ENCODE measurements at places on chromosomes 16 and 17.

GRCh38 chr16:85127379-85127723 lies 15.1 kb upstream of the CIBAR2 start:
- no peak for DNase-seq

- DNase-seq: no peak
Measured at GRCh38 chr17:77210946-77211541, 70.3 kb downstream of the SEC14L1 start.

DNA sequence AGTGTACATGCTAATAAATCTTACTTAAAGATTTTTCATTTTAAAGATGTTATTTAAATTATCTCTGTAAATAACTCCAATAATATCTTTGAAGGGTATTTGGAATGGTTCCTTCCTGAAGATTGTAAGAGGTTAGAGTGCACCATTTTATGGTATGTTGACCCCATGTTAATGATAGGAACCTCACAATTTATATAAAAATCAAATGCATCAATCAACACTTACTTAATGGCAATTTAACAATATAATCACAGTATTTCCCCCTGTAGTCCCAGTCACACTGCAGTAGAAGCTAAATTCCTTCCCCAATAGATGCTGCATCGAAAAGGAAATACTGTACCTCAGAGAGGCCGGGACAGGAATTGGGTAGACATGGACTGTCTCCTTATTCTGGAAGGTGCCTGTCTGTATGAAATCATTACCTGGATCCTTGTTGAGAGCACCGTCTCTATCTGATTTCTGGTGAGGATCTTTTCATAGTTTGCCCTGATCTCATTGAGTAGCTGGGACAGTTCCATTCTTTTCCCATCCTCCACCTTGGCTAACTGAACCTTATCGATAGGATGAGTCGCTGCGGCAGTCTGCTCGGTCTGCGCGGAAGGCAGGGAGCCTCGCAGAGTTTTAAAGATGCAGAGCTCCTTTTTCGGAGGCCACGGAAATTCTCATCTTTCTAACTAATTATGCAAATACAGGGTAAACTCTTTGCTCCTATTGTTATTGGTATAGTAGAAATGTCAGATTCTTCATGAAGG lies at the start of gene KRT222:
TSS of gene KRT222 (minus strand) at position 596 of the 752 bp plus-strand sequence. CDS start at position 518, 78 bp downstream.
- DNase-seq: no peak

DNA sequence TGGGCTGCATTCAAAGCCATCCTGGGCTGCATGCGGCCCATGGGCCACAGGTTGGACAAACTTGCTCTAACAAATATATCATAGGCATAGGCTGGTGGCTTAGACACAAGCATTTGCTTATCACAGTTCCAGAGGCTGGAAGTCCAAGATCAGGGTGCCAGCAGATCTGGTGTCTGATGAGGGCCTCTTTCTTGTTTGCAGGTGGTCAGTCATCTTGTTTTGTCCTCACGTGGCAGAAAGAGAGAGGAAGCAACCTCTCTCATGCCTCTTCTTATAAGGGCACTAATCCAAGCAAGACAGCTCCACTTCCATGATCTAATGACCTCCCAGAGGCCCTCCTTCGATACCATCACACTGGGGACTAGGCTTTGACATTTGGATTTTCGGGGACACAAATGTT lies 238.7 kb upstream of the TNRC6C start:
- DNase-seq: no peak

DNA sequence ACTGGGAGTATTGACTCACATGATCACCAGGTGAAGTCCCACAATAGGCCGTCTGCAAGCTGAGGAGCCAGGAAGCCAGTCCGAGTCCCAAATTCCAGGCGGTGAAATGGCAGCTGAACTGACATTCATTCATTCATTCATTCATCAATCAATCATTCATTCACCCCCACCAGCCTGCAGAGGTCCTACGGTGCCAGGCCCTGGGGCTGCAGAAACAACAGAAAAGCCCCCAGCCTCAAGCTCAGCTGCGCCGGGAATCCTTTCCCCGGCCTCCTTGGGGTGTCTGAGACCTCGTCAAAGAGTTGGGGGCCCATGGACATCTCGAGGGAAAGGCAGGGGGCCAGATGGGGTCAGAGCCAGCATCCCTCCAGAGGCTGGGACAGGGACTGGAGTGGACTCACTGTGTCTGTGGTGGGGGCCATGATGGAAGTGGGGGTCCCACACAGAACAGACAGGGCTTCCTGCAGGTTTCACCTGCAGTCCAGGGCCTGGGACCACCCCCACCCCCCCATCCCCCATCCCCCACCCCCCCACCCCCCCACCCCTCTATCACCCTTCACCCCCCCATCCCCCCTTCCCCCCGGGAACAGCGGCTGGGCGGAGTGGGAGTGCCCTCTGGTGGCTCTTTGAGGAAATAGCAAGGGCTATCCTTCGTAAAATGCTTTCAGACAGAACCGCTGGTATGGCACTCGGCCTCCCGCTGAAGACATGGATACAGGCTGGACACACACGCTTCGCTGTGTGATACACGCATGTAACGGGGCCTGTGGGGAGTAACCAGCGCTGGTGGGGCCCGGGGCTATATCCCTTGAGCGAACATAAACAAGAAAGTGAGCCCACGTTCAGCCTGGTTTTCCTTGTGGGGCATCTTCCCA lies 8.5 kb upstream of the ZC3H18 start:
- DNase-seq: no peak

DNA sequence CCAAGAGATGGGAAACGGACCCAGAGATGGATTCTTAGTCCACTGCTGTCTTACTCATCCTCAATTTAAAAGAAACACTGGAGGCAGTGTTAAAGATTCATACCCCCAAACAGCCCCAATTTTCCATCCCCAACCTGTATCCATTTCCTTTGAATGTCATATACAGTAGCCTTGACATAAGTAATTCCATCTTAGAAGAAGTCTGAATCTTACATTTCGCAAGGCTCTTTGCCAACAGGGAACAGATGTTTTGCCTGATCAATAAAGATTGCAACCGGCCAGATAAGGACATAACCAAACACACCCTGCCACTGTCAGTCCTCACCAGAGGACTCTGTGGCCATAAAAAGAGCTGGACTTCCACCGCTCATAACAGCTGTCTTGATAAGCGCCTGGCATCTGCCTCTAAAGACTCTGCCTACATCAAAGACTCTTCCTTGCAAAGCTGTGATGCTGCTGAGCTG lies 59.0 kb upstream of the MED9 start:
- DNase-seq: no peak

DNA sequence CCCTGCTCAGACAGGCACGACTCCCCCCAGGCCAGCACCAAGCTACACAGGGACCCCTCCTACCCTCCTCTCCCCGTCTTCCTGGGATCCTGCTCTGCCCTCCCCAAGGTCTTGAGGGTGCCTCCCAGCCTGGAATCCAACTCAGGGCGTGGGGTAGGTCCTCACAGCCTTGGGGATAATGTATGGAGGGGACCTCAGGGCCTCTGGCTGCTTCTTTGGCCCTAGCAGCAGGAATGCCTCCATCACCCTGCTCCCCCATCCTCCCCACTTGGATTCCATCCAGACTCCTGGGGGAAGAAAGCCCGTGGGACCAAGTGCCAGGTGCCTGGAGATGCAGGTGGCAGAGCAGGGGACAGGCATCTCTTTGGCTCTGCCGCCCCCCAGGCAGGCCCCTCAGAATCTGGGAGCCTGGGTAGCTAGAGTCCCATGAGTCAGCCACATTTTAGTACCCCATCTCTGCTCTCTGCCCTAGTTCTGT lies 10.7 kb upstream of the STAC2 start:
- DNase-seq: no peak

- peak; percentile 44 for DNase-seq
Measured at GRCh38 chr17:32486701-32487472, at the start of gene CDK5R1. CDK5R1 (plus strand) TSS chr17:32486993; CDS start chr17:32487621, 628 bp downstream.

GRCh38 chr17:71699907-71700306 lies 420.9 kb upstream of the SOX9 start:
- no peak for DNase-seq

DNA sequence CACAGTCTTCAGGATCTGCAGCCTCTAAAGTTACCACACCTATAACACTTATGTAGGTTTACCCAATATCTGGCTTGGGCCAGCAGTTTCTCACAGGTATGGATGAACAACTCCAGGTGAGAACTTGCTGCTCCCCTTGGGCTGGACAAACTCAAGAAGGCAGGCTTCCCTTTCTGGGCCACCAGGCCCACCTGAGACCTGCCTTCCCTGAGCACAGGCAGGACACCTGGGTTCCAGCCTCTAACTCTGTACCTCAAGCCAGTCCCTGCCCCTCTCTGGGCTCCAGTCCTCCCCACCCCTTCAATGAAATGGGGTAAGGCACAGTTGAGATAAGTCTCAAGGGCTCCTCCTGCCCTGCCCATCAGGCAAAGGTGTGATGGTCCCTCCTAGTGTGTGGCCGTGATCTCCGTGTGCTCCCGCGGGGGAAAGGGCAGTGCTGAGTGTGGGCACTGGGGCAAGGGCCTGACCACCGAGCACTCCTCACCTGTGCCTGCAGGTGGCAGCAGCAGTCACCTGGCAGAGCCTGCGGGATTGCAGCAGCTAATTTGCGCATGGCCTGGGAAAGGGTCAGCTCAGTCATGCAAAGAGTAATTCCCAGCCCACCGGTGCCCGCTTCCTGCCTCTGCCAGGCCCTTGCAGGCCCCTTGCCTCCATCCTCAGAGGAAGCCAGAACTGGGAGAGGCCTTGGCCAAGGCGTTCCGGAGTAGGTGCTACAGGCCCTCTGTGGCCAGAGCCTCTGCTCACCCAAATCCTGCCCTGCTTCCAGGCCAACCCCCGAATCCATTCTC lies 28.2 kb upstream of the ADGRG1 start:
- DNase-seq: no peak

DNA sequence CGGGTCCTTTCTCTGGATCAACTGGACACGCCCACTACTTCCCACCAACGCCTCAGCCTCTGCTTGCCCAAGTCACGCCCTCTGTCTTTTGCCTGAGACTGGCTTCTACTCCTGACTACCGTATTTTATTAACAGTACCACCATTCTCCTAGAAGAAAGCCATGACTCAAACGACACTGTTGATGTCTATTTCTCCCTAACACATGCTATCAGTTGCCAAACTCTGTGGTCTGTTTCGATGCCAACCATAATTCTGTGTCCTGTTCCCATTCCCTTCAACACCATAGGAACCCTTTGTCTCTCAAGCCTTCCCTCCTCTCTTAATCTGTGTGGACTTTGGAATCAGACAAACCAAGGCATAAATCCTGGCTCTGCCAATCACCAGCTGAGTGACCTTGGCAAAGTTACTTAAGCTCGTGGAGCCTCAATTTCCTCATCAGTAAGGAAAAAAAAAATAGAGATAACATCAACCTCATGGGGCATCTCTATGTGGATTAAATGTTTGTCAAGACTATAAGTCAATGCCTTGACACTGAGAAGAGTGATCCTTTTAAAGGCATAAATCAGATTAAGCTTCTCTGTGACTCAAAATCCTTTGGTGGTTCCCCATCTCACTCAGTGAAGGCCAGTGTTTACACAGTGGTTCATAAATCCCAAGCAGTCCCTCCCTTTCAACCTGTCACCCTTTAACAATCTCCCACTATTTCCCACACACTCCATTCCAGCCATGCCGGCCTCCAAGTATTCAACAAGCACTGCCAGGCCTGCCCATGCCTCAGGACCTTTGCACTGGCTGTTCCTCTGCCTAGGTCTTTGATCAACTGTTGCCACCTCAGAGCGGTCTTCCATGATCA lies 45.6 kb downstream of the ERN1 start:
- DNase-seq: no peak

DNA sequence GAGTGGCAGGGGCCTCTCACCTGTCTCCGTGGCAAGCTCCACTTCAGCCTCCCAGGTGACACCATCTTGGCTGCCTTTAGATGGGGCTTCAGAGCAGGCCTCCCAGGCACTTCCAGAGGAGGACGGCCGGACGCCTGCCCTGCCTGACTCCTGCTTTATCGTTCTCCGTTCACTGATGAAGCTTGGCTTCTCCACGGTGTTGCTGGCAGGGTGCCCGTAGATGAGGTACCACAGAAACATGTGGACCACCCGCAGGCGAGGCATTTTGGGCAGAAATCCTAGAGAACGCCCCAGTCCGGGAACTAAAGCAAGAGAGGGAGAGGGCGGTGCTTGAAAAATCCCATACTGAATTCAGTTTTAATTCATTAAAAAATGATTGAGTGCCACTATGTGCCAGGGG lies 54.5 kb downstream of the GTF3C1 start:
- no peak for DNase-seq

GRCh38 chr17:47726796-47727703 lies 6.0 kb upstream of the TBX21 start:
- DNase-seq: no peak

DNA sequence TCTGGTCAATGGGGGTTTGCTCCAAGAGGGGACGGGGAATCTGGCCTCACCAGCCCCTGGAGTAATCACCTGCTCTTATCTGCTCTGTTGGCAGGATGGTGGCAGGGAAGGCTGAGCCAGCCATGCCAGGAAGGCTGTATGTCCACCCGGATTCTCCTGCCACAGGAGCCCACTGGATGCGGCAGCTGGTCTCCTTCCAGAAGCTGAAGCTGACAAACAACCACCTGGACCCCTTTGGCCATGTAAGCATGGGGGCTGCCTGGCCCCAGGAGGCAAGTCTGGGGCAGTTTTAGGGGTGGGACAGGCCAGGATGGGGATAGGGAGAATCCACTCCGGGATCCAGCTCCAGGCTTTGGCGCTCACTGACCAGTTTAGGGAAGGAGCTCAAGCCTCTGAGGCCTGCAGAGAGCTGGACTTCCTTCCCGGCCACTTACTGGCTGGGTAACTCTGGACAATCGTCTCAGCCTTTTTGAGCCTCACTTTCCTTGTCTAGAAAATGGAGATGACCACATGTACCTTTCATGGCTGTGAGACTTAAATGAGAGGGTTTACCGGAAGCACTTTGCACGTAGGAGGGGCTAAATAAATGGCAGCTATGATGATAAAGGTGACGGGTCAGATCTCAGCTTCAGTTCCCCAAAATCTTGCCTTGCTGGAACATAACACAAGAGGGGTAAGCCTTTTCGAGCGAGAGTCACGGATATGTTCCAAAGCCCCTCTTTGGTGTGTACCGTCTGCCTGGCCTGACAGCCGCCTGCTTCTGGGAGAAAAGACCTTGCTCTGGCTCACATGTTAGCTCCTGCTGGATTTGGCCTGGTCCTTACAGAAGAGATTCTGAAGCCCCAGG lies 15.4 kb downstream of the TBX4 start:
- DNase-seq: no peak

GRCh38 chr16:60816461-60816860 lies 1219.8 kb downstream of the CDH8 start:
- no peak for DNase-seq

GRCh38 chr16:88444826-88445582 lies 8.1 kb upstream of the ZFPM1 start:
- DNase-seq: no peak

DNA sequence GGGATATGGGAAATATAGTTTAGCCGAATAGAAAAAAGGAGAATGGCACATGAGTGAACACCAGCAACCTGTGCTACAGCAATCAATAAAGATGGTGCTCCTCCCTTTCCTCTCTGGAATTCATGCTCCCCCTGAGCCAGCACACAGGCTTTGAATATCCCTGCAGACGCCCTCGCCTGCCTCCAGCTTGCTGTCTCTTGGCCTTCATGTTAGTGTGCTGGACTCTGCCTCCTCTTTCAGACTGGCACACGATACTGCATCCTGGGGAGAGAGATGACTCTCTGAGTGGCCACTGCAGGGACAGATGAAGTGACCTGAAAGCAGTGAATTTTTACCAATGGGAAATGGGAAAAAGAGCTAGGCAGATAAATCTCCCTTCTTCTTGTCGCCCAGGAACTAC lies 498.6 kb upstream of the SALL1 start:
- no peak for DNase-seq

GRCh38 chr17:56976941-56977608 lies 856 bp upstream of the SCPEP1 start:
- no peak for DNase-seq

- no peak for DNase-seq
Measured at GRCh38 chr17:29020576-29020975, 14.7 kb upstream of the SEZ6 start.

Measured in activated CD8-positive, alpha-beta memory T cell treated with anti-CD3 and anti-CD28 coated beads for 48 hours (primary cell).